ENCODE measurements at places on chromosomes 3 and 15.

GRCh38 chr3:123239756-123240155, 38.0 kb downstream of the SEC22A start:
- DNase-seq: no peak

DNA sequence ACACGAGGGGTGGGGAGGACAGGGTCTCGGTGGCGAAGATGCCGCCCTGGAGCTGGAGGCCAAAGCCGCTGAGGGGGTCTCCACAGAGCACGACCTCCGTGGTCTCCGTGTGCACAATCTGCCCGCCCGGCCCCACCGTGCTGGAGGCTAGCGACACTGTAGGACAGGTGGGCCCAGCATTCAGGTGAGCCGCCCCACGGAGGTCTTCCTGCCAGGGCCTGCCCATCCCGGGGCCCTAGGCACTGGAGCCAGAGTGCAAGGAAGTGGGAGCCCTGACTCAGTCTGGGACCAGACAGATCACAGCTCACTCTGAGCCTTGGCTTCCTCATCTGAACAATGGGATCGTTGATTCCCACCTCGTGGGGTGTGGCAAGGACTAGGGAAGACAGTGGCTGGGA, 25.8 kb downstream of the GRIP2 start:
- no peak for DNase-seq

- no peak for DNase-seq
Measured at GRCh38 chr15:101090428-101090790, 161.4 kb downstream of the CHSY1 start.

DNA sequence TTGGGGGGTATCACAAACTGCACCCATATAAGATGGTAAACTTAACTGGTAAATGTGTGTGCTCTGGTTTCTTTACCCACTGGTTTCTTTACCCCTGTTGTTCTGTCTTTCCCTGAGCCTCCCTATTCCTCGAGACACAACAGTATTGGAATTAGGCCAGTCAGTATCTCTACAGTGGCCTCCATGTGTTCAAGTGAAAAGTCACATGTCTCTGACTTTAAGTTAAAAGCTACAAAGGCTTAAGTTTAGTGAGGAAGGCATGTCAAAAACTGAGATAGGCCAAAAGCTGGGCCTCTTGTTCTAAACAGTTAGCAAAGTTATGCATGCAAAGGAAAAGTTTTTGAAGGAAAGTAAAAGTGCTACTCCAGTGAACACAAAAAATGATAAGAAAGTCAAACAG, 513.3 kb downstream of the ROBO2 start:
- DNase-seq: no peak

DNA sequence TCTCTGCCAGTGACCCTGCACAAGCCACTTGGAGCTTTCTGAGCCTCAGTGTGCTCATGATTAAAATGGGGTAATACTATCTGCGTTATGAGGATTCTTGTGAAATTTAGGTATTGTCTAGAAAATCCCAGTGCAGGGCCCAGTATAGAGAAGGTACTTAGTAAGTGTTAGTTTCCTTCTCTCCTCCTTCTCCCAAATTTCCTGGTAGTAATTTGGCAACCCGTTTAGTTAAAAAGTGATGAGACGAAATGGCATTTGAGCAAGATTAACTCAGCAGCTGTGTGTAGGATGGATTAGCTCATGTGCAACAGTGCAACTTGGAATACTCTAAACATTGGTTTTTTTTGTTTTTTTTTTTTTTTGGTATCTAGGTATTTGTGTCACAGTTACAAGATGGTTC, 84.6 kb downstream of the SLCO3A1 start:
- no peak for DNase-seq
